ENCODE measurements at places on chromosomes 6 and 20.

DNA sequence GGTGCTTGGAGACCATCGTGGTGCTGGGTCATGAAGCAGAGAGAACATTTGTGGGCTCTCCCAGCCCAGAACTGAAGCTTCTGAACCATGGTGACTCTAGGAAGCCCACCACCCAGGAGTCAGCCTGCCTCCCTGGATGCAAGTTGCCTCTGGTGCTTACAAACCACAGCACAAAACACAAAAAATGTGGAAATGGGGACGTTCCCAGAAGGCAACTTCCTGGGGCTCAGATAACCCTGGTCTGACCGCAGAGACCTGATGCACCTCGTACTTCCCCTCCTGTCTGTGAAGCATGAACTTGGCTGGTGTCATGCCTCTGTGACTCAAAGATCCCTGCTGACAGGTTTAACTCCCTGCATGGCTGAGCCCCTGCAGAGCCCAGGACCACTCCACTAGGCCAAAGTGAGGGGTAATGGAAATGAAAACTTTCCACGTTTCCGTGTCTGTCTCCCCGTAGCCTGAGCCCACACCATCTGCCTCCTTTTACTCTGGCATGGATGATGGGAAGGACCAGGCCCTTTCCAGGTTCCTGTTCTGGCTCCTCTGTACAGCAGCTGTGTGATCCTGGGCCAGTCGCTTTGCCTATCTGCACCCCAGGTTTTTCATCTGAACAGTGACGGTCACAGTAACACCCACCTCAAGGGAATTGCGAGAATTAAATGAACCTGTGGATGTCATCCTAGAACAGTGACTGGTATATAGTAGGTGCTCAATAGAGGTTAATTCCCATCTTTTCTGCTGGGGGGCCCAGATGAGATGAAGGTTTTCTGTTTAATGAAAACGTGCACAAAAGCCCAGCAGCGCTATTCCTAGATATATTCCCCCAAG is 57.7 kb downstream of the PPP1R16B start:
- DNase-seq: no peak

GRCh38 chr20:36439040-36439730 is 102.1 kb upstream of the MYL9 start:
- DNase-seq: peak; percentile 86

- DNase-seq: no peak
Measured at GRCh38 chr6:6284221-6284966, 36.1 kb downstream of the F13A1 start.

- peak; percentile 53 for DNase-seq
Measured at GRCh38 chr6:150599199-150600009, at the start of gene PLEKHG1. Gene PLEKHG1 (plus strand): TSS chr6:150599885. CDS start chr6:150733682, 133,797 bp downstream.

GRCh38 chr20:5654557-5654956 is 95.6 kb upstream of the SHLD1 start:
- no peak for DNase-seq

GRCh38 chr6:90458353-90459224 is 128.3 kb downstream of the MAP3K7 start:
- DNase-seq: no peak

DNA sequence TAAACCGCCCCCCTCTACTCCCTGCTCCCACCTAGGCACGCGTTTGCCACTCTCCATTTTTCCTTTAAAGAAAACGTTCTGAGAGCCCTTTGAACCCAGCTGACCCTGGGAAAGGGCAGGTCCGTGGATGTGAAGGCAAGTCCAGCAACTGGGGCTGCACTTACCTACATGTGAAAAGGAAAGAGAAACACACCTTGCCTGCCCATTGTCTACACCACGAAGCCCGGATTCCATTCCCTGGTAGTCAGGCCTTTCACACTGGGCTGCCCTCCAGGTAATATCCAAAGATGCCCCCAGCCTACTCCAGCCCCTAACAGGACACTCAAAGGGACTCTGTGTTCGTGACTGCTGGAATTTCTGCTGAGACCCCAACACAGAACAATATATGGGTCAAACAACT is 94.4 kb downstream of the CD83 start:
- no peak for DNase-seq

DNA sequence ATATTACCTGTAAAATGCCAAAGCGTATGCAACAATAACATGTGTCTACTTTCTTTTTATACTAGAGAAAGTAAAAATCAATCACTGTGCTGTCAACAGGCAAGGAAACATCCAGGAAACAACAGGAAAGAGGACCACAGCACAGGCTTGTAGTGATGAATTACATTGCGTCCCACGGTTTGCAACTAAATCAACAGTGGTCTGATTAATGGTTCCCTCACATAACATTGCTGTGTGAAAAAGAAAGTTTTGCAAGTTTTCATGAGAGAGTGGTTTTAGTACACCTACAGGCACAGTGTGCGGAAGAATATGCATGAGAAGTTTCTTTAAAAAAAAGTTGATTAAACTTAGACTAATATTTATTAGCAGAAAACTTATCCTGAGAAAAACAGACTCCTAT is 329.5 kb upstream of the HSF2 start:
- DNase-seq: no peak

DNA sequence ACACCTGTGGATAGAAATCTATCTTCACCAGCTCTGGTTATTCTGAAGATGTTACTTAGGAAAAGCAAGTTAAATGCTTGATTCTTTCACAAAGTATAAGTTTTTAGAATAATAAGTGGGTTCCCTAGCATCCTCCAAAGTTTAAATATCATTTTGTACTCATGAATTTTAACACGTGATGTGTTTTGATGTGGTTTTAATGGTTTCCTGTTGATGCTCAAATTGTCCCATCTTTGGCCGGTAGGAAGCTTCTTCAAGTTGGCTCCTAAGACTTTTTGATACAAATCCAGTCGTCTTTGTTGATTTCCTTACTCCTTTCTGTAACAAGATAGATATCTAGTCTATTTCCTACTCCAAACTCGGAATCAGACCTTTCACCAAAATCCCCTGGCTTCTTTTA is 94.5 kb upstream of the STXBP5 start:
- no peak for DNase-seq

- DNase-seq: no peak
Measured at GRCh38 chr6:108581237-108581931, 20.7 kb downstream of the FOXO3 start.

- DNase-seq: no peak
Measured at GRCh38 chr6:161439093-161439492, 165.2 kb upstream of the AGPAT4 start.

DNA sequence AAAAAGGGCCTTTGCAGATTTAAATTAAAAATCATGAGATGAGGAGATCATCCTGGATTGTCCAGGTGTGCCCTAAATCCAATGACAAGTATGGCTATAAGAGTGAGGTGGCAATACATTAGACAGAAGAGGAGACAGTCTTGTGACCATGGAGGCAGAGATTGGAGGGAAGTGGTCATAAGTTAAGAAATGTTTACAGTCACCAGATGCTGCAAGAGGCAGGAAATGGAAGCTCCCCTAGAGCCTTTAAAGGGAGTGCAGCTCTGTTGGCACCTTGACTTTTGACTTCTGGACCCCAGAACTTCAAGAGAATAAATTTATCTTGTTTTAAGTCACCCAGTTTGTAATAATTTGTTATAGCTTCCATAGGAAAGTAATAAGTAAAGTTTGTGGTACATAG is 61.1 kb downstream of the HMGN3 start:
- DNase-seq: no peak

DNA sequence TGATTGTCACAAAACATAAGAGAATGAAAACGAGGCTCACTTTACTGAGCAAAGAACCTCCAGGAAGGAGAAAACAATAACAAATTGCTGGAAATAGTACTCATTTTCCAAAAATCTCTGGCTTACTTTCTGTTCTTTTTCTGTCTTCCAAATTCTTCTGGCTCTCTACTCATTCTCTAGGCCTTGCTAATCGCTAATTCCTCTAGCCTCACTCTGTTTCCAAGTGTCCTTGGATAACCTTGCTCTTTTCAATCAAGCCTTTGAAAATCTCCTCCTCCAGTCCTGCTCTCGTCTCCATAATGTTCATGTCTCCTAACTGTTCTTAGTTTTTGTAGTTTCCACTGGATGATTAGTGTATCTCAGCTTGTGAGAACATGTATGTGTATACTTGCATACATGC is 96.2 kb upstream of the MAP7 start:
- DNase-seq: no peak

DNA sequence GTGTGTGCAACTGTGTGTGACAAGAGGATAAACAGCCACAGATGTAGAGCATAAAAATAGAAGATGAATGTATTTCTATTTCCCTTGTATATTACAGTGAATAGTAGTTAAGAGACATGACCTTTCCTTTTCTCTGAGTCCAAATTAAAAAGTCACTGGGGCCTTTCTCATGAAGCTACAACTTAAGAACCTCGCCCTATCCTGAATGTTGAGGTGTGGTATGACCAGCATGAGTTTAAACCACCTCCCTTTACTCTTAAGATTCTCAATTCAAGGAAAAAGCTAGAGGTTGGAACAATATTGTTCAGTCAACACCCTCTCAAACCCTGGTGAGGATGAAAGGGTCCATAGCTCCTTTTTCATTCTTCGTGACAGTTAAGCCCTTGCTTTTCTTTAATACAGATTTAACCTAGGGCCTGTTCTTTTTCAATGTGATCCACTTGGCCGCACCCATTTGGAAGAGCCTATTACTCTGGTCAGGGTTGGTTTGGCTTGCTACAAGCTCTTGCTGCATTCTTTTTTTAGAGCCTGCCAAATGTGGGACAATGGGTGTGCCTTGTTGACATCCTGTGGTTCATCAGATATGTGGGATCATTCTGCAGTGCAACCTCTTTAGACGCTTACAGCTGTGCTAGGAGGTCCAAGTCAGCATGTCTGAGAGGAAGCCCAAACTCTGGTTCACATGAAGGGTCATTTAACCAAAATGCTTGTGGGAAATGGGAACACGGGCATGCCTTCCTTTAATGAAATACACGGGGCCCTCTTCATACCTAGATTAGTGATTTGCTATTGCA is 290.0 kb downstream of the HAO1 start:
- no peak for DNase-seq

DNA sequence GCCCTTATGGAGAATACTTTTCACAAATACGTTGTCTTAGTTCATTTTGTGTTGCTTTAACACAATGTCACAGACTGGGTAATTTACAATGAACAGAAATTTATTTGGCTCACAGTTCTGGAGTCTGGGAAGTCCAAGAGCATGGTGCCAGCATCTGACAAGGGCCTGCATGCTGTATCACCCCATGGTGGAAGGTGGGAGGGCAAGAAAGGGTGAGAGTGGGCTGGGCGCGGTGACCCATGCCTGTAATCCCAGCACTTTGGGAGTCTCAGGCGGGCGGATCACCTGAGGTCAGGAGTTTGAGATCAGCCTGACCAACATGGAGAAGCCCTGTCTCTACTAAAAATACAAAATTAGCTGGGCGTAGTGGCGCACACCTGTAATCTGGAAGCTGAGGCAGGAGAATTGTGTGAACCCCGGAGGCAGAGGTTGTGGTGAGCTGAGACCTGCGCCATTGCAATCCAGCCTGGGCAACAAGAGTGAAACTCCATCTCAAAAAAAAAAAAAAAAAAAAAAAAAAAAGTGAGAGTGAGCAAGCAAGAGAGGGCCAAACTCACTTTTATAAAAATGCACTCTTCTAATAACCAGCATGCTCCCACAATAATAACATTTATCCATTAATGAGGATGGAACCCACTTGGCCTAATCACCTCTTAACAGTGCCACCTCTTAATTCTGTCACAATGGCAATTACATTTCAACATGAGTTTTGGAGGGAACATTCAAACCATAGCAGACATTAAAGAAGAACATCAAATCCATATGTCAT is 36.1 kb downstream of the NCOA7 start:
- DNase-seq: no peak

GRCh38 chr20:51087266-51087665 is 64.4 kb upstream of the KCNG1 start:
- no peak for DNase-seq

GRCh38 chr6:70219943-70220613 is 82.8 kb downstream of the COL9A1 start:
- DNase-seq: no peak

- DNase-seq: no peak
Measured at GRCh38 chr6:29521006-29521680, 33.4 kb upstream of the MAS1L start.

DNA sequence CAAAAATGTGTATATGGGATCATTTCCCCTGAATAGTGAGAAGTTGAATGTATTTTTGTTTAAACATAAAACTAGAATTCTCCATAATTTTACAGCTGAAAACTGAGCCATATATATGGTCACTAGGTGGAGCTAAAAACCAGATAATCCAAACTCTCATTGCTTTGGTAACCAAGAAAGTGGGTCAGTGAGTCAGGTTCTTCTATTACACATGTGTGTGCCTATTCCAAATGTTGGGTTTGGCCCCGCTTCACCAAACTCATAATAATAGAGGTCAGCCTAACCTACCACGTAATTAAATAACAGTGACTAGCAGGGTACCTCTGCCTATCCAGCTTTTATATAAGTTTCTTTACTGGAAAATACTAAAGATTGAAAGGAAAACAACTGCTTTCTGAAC is 19.3 kb upstream of the RNGTT start:
- DNase-seq: no peak

DNA sequence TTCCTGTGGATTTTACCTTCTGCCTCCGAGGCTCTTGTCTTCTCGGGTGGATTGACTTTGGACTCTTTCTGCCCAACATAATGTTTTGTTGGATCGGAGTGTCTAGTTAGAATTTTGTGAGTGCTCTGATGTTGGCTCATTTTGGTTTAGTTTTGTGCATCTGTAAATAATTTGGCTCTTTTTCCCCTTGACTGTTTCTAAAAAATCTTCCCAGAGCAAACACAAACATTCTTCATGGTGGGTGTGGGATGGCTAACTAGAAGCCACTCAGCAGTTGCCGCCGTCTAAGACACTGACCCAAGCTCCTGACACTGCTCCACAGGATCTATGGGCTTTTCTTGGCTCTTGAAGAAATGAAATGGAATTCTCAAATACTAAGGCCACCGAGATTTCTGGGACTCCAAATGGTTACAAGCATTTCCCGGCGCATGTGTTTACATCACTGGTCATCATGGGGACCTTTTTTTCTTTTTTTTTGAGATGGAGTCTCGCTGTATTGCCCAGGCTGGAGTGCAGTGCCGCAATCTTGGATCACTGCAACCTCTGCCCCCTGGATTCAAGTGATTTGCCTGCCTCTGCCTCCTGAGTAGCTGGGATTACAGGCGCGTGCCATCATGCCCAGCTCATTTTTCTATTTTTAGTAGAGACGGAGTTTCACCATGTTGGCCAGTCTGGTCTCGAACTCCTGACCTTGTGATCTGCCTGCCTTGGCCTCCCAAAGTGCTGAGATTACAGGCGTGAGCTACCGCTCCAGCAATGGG is 92.0 kb upstream of the FRMD1 start:
- no peak for DNase-seq

DNA sequence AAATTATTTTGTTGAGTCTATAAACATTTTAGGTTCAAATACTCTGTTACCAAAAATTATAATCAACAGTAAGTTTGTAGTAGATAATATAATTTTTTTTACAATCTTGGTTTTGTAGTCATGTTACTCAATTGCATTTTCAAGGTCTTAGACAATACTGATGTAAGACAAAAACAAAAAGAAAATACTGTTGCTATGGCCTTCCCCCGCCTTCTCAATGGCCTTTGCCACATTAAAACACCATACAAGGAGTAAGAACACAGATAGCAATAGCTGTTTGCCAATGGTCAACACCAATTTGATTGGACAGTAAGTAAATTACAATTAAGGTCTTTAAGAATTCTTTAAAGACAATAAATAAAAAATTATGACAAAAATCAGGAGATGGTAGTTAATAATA is 450.2 kb downstream of the CDC5L start:
- DNase-seq: no peak

GRCh38 chr6:90118581-90118980 is 178.1 kb downstream of the BACH2 start:
- no peak for DNase-seq

All from mesothelial cell of epicardium (in vitro differentiated cells).